ENCODE measurements at places on chromosomes 2 and 18.

- DNase-seq: no peak
Observed at GRCh38 chr2:224924631-224925030, 117.6 kb downstream of the DOCK10 start.

GRCh38 chr2:134175834-134176233 lies 78.0 kb upstream of the MGAT5 start:
- DNase-seq: no peak

DNA sequence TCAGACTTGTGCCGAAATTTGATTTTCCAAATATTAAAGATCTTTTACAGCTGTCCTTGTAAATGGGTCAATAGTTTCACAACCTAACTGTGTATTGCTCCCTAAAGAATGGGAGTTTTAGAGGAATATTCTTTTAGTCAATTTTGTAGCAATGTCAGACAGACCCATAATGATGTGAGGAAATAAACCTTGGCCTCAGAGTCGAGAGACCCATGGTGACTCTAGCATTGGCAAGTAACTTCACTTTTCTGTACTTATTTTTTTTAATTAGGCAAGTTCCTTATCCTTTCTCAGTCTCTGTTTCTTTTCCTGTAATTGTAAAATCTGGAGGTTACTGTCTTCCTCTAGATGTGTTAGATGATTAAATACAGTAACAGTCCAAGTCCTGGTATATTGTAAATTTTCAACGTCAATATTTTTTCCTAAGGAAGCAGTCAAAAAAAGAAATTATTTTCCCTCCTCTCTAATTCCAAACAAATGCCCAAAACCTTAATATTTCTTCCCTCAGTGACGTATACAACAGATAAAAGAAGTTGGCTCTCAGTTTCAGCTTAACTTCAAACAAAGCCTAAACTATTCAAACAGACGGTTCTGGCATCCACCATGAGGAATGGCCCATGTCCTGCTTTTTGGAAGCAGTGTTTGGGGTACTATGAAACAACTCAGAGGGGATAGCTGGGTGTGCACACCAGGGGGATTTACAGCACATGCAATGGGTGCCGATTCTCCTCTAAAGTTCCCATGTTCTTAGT lies 466.7 kb downstream of the TNS1 start:
- DNase-seq: no peak

- no peak for DNase-seq
Observed at GRCh38 chr2:219688560-219689445, 61.4 kb downstream of the SLC4A3 start.

DNA sequence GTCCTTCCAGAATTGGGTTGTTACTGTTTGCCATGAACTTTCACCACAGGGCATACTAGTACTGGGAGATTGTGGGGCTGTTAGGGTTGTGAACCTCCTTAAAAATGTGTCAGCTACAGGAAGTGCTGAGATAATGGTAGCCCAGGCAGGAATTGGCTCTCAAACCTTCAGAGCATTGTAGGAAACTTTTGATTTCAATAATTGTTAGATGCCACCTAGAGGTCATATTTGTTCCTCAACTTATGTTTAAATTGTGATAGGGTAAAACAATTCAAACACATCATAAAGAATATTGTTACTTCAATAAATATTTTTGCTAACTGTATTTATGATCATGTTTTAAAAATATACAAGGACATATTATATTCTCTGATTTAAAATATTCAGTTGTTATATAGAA lies 594.6 kb downstream of the ADCYAP1 start:
- DNase-seq: no peak

DNA sequence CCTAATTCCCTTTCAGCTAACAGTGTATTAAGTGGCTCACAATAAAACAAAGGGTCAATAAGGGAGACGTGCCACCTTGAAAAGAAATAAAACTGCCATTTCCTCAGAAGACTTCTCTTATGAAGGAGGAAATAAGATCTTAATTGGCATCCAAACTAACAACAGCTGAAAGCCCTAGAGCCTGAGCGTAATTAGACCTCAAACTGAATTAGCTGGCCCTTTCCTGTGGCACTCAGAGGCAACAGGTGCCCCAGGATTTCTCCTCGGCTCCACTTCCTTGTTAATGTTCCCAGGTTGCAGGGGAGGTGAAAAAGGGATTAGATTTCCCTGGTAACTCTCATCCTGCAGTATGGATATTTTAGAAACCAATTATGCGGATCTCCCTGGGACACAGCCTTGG lies 804.3 kb downstream of the DCDC2C start:
- no peak for DNase-seq

DNA sequence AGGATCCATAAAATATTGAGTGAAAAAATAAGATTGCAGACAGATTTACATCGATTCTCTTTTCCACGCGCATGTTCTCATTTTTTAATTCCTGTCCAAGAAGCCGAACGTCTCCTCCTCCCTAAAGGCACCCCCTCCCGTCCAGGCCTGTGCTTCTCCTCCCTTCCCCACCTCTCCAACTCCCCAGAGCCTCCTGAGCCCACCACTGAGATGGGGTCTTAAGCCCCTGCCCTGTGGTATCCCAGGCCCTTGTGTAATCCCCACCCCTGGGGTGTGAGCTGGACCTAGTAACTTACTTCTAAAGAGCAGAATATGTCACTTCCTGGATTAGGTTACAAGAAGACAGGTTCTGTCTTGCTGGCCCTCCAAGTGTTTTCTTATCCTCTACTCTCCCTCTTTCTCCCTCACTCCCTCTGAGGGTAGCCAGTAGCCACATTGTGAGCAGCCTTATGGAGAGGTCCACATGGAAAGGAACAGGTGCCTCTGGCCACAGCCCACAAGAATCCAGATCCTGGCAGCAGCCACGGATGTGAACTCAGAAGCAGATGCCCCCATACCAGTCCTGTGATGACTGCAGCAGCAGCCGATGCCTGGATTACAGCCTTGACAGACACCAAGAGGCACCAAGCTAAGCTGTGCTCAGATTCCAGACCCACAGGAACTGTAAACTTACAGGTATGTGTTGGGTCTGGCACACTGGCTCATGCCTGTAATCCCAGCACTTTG lies 39.6 kb upstream of the OTOS start:
- DNase-seq: no peak

- DNase-seq: no peak
Observed at GRCh38 chr18:8084160-8084559, 517.0 kb downstream of the PTPRM start.

DNA sequence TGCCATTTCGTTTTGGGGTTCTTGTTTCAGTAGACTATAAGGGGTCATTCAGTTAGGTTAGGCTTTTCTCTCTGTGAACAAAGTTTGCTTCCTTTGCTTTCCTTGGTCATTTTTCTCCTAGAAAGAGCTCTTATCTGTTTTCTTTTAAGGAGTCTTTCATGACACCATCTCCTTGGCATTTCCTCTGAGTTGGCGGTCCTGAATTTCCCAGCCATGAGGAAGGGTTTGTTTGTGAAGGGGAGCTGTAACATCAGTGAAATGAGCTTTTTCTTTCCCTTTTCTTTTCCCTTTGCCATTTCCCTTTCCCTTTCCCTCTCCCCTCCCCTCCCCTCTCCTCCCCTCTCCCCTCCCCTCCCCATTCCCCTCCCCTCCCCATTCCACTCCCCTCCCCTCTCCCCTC lies 61.7 kb downstream of the MAP4K4 start:
- DNase-seq: no peak

DNA sequence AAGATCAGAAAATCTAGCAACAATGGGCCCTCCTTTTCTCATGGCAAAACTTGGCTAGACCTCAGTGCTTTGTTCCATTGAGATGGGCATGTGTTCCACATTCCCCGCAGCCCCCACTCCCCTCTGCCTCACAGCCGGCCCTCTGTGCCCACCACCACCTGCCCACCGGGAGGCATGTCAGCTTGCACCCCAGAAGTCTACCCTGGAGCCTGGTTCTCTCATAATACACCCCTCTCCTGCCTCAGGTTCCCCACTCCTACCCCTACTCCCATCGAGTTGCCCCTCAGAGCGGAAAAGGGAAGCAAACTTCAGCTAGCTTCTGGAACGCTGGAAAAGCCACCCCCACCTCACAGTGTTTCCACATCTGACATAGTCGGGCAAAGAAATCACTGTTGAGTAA lies 219.0 kb downstream of the ANAPC1 start:
- no peak for DNase-seq

- DNase-seq: peak; percentile 53
Observed at GRCh38 chr2:136008205-136008865, 22.9 kb upstream of the DARS1 start.

- no peak for DNase-seq
Observed at GRCh38 chr18:22082408-22082807, 87.0 kb upstream of the GATA6 start.

GRCh38 chr2:26678035-26678434 lies 14.5 kb upstream of the KCNK3 start:
- no peak for DNase-seq

- no peak for DNase-seq
Observed at GRCh38 chr2:169803480-169803879, 4.8 kb downstream of the SSB start.

DNA sequence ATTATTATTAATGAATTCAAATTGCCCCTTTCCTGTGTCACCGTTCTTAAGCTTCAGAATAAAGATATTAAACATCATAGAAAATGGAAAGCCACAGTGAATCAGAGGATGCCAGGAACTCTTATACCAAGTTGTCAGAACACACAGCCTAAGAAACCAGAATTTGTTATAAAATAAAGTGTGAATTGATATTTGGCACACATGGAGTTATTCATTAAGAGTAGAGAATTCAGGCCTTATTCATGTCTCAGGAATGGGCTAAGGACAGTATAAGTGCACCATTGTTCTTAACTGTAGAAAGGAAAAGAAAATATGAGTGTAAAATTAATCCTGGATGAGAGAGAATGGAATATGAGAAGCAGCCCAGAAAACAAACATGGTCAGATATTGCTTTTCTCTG lies 86.7 kb upstream of the ATP8B1 start:
- no peak for DNase-seq

DNA sequence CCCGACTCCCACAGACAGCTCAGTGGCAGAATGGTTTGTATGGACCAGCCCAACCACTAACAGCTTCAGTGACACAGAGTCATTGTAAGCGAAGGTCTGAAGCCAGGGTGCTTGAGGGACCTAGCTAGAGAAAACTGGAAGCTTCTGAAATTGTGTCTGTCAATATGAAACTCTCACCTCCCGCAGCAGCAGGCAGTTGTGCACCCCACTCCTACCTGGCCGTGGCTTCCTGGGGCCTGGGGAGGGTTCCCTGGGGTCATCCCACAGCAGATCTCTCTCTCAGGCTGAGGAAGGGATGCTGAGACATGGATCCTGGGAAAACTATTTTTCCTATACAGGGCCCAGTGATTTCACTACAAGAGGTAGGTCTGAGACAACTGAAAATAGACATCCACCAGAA lies 229.5 kb downstream of the TFCP2L1 start:
- DNase-seq: no peak

DNA sequence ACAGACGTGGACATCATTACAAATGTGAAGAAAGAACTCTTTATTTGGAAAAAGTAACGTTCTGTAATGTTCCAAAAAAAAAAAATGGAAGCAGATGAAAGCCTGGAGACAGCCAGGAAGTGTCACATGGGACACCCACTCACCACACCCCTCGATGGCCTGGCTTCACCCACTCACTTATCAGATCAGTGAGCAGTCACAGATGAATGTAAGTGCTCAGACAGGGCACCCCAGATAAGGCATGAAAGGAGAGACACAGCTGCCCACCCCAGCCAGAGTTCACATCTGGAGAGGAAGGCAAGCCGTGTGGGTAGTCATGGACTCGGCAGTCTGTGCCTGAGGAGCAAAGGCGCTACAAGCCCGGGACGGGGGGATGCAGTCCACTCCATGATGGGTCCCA lies 105.2 kb downstream of the SEPTIN10 start:
- no peak for DNase-seq

GRCh38 chr2:10419553-10420257 lies 28.4 kb downstream of the ODC1 start:
- DNase-seq: no peak

GRCh38 chr2:184555352-184555751 lies 43.0 kb upstream of the ZNF804A start:
- no peak for DNase-seq

DNA sequence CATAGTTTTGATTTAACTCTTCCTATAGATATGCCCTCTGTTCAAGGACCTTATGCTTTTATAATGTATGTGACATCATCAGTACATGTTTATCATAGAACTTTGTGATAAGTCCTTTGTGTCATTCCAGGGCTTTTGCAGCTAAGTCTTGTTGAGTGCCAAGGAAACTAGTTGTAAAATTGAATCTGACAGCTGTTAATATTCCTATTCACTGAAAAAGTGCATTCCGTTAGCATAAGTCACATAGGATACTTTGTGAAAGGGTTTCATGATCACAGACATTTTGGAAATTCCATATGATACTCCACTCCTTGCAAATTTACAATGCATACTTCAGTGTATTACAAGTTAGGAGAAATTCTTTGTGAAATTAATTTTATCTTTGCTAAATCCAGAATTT lies 503.4 kb downstream of the CCDC85A start:
- DNase-seq: no peak

- no peak for DNase-seq
Observed at GRCh38 chr2:38138419-38138818, 62.5 kb upstream of the CYP1B1 start.

DNA sequence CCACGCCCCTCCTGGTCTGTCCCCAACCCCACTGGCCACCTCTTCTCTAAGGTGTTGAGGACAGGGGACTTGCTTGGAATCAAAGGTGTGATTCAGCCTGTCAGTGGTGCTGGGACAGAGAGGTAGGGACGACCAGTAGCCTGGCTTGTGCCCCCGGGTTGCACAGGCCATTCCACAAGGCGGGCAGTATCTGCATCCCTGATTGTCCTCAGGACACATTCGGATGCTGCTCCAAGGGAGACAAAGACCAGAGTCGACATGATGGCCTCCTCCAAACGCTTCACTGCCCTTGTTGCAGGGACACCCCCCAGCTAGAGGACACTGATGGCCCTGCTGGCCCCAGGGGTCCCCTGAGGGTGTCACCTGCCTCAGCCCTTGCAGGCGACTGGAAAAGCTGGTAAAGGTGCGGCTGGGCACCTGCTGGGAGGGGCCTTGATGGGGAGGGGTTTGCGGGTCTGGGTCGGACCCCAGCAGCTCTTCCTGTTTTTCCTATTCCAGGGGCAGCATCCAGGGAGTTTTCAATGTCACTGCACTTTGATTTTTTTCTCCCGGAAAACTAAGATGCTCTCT lies 98.0 kb downstream of the PTGR3 start:
- no peak for DNase-seq

GRCh38 chr2:32474381-32474780 lies 117.6 kb downstream of the BIRC6 start:
- no peak for DNase-seq

DNA sequence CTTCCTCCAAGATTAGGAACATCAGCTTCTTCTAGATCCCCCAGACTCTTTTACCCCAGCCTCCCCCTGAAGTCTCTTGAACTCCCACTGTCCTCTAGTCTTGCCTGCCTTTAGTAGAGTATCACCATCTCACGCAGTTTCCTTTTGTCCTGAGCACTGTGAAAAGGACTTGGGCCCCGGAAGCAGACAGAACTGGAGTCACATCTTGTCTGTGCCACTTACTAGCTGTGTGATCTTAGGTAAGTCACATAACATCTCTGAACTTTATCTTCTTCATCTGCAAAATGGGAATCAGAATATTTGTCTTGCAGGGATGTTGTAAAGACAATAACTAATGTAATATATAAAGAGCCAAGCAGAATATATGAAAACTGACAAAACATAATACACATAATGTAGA lies 8.4 kb upstream of the TRABD2A start:
- DNase-seq: no peak

Measured in T-helper 2 cell treated with Interferon-gamma antibody and Interleukin-4, amounts not matched to agents 5 μg/mL and 100 μg/mL, for 36 hours (primary cell).